ENCODE measurements at places on chromosomes 1 and 21.

GRCh38 chr1:59690171-59690930 is 124.4 kb upstream of the HOOK1 start:
- DNase-seq, result no peak

DNA sequence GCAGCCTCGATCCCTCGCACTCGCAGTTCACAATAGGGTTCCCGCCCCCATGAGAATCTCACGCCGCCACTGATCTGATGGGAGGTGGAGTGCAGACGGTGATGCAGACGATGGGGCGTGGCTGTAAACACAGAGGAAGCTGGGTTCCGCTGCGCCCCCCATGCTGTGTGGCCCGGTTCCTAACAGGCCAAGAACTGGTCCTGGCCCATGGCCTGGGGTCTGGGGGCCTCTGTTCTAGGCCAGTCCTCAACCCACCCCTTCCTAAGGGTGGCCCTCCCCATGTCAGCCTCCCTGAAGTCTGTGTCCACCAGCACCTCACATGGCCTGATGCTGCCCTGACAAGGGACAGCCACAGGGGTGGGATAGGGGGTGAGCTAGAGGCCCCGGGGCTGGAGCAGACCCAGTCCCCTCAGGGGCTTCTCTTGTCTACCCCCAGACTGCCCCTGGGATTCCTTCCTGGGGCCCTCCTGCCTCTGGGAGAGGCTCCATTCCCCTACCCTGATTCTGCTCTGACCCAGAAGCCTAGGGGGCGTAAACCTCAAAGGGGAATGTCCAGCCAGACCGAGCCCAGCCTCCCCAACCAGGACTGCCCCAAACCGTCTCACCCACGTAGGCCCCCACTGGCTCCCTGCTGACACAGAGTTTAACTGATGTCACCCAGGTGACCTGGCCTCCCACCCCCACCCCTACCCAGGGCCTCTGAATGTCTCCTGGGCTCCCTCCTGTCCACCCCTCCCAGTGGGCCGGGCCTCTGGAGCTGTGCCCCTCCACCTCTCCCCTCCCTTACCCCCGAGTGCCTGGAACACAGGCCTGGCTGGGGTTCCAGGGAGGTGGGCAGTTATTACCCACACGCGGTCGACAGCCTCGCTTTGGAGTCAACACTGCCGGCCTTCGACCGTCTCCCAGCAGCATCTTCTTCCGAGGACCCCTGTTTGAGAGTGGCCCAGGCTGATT is 14.8 kb upstream of the ARHGEF16 start:
- DNase-seq, result no peak

DNA sequence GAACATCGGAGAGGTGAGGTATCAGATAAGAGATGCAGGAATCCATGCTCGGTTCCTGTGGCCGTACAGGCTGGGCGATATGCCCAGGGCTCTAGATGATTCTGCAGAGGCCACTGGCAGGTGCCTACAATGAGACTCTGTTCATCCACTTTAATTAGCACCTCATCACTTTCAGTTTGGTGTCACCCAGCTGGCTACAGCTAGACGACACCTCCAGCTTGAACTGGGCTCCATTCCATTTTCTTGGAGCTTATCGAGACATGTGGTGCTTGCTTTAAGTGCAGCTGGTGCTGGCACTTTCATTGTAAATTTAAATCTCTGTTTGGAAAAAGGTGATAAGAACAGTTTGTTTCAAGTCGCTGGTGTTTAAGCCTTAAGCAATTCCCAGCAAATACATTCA is 322.5 kb upstream of the ADGRL2 start:
- DNase-seq, result no peak

DNA sequence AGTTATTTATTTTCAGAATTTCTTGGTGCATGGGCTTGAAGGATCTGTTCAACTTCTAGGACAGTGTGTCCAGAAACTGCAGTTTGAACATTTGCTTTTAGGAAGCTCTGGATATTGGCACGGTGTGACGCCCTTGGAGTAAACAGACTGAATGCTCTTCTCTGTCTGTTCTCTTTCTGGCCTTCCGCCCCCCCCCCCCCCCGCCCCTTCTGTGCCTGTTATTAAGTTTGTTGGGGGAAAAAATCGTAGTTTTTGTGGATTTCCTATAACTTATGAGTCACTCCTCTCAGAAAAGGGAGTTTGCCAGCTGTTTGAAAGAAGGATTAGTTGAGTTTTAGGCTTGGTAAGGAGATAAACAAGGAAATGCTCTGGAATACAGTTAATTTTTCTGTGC is 1.2 kb downstream of the KCTD3 start:
- no peak for DNase-seq

DNA sequence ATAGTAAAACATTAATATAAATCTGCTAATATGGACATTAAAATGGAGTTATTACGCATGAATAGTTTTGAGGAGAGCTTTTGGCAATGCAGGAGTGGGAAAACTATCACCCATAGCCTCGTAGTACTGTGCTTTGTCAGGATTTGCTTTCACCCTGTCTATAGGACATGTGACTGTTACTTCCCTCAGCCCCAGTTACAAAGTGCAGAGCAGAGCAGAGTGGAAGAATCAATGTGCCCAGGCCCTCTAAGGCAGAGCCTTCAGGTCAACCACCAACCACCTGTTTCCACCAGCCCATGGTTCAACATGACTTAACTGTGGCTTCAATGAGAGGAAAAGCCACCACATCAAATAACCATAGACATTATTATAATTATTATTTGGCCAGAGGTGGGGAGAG is 68.9 kb upstream of the C8B start:
- DNase-seq, result no peak

GRCh38 chr1:215473943-215474342 is 93.2 kb upstream of the KCTD3 start:
- DNase-seq, result no peak

DNA sequence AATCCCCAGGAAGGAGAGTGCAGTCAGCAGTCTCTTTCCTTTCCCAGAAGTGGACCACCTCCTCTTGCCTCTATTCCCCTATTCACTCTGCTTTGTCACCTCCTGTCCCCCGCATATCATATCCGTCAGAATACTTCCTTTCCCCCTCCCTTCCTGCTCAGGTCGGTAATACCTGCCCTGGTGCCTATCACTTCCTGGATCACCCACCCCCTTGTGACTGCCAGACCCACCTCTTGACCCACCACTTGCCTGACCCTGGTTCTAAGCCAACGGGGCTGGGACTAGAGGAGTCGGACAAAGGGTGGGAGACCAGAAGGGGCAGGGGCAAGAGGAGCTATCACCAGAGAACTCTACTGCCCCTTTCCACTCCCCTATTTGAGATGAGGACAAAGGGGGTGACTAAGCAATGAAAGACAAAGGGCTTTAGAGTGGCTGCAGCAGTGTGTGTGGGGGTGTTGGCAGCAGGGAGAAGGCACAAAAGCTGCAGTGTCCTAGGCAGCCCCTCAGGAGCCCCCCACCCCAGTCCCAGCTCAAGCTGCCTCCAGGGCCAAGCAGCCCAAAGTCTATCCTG is 1.7 kb upstream of the ADAMTS4 start:
- DNase-seq, result no peak

GRCh38 chr1:32063261-32063681 is 9.5 kb upstream of the TMEM39B start:
- no peak for DNase-seq

- no peak for DNase-seq
These were observed 148.2 kb upstream of the KLHDC7A start for GRCh38 chr1:18332576-18332975.

DNA sequence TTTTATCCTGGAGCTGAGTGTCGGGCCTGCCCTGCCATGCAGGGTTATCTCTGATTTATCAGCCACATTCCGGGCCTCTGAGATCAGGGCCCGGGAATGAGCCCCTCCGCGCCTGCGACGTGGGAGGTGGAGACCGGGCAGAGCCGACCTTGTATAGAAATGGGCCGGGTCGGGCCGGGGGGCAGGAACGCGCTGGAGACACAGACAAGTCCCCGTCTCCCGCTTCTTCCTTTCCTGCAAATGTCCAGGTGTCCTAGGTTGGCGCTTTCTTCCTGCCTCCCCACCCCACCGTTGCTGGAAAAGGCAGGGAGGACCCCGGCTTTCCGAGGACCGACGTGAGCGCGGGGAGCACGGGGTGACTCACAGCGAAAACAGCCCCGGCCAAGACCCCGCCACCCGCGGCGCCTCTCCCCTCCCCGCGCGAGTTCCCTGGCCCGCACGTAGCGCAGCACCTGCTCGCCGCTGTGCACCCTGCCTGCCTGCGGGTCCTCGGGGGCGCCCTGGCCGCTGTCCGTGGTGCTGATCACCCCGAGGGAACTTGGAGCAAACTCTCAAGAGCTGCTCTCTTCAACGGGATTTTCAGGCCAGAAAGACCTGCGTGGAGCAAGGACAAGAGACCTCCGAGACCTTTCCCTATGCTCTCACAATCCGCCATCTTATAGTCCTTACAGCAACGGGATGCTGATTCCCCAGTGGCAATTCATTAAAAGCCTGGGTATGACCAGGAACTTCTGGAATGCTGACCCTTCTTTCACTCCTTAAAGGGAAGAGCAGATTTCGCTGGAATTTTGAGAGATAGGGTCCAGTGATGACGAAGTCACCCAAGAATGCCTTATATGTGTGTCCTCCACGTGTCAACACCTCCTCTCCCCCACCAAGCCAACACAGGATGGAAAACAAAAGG is 475 bp upstream of the NPPB start:
- DNase-seq, result peak; percentile 47

DNA sequence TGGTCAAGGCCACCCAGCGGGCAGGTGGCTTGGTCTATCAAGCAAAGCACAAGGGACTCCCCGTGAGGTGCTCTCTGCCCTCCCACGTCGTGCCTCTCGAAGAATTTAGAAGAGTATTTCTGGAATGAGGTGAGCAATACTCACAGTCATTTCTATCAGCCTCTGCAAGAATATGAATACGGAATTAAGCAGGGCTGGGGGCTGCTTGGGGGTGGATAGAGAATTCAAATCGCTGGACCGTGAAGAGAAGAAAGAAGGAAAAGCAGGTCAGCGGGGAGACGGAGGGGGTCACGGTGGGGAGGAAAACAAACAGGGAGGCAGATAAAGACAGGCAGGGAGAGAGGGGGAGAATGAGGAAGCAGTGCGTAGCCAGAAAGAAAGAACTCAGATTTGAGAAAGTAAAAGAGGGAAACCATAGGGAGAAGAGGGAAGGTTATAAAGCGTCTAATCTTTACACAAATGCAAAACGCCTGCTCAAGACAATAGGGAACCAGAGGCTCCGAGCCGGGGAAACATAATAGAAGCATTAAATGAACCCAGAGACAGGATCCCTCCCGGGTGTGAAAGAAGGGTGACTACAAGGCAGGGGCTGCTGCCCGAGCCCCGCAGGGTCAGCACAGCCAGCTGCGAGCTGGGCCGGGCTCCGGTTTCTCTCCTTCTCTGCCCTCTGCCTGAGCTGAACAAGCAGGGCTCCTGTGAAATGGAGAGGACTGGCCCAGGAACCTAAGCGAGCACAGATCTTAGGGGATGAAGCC is 2.1 kb upstream of the EDN2 start:
- DNase-seq, result no peak

DNA sequence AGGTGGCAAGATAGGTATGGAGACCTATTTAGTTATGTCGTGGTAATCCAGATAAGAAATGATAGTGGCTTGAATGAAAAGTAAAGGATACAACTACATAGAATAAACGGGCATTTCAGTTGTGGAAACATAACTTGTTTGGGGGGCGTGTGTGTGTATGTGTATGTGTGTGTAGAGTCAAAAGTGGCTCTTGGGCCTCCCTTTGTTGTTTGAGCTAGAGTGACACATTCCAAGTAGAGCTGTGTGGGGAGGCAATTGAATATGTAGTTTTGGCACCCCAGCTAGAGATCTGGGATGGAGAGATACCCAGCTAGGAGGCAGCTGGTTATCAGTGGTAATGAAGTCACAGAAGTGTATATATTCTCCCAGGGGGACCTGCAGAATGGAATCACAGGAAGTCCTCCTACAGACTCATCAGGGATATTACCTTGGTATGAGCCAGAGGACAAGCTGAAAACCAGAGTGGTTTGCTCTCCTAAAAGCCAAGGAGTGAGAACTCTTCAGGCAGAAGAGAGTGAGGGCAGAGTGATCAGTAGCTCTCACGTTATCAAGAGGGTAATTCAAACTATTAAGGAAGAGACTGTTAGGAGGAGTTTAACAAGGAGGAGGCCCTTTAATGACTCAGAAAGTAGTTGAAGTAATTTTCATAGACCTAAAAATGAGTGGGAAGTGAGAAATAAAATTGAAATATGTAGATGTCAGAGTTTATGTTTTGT is 5.1 kb downstream of the CR1L start:
- DNase-seq, result no peak

- DNase-seq, result no peak
These were observed 478.5 kb upstream of the DEPDC1 start for GRCh38 chr1:68975212-68975933.

GRCh38 chr1:66217021-66217420 is 316.9 kb upstream of the SGIP1 start:
- DNase-seq, result no peak

Measured in stimulated activated CD8-positive, alpha-beta memory T cell treated with anti-CD3 and anti-CD28 coated beads, Interleukin-2, amount 100 ng/mL, for 48 hours (primary cell).